ENCODE measurements at places on chromosomes 1 and 21.

GRCh38 chr1:231417513-231417912 is 4.6 kb downstream of the EGLN1 start:
- no peak for DNase-seq

GRCh38 chr1:42737257-42737656 is 2.8 kb downstream of the CLDN19 start:
- DNase-seq: no peak

- DNase-seq: no peak
These were observed 20.4 kb downstream of the GPR161 start for GRCh38 chr1:168116327-168116799.

DNA sequence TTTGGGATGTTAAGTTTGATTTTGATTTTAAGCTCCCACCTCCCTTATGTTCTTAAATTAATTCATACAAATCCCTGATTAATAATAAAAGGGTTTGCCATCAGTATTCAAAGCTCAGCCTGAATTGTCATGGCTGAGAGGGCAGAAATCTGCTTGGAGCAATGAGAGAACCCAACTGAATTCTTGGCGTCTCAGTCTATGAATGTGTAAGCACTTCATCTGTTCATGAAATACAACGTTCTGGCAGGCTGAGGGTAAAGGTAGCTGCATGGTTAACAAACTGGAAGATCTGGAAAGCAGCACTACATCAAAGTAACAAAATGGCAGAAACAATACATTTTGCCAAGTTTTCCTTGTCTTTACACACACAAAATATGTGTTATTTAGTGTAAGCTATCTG is 95.3 kb downstream of the ACBD6 start:
- no peak for DNase-seq

DNA sequence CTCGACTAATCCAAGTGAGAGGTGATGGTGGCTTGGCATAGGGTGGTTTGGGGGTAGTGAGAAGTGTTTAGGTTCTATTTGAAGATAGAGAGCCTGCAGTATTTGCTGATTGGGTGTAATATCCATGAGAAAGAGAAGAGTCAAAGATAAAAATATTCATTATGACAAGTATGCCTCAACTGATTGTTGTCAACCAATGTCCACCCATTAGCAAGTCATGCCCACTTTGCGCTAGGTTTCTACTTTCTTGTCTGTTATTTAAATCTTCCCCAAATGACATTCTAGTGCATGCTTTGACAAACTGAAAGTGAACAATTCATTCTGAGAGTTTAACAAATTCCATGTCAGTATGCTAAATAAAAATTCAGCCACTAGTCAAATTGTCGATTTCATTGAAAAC is 3.8 kb upstream of the XCL1 start:
- DNase-seq: no peak

GRCh38 chr1:220772846-220773245 is 13.9 kb upstream of the MTARC1 start:
- no peak for DNase-seq

DNA sequence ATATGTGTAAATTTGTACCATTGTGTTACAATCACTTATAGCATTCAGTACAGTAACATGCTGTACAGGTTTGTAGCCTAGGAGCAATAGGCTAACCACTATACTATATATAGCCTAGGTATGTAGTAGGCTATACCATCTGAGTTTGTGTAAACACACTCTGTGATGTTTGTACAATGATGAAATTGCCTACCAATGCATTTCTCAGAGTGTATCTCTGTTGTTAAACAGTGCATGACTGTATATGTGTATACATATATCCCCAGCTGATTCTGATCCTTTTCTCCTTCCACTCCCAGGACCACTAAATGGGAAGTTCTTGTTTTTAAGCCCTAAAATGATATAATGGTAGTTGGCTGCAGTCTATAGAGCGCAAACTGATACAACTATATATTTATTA is 7.8 kb downstream of the GNPAT start:
- no peak for DNase-seq

DNA sequence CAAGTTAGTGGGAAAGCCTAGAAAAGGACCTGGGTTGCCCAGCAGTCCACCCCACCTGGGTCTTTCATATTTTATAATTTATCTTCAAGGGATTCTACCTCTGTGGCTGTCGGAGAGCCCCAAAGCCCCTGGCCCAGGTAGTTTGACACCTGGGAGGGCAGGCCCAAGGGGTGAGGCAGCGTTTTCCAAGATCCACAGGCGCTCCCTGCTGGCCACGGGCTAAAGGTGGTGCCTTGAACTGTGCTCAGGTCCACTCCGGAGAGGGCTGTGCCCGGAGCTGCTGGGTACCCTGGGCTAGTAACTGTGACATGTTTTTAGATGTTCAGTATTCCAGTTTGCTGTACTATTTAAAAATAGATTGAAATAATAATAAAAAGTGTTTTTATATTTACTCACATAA is 37.2 kb upstream of the CRNN start:
- no peak for DNase-seq

GRCh38 chr21:26843933-26844257 is 1.3 kb downstream of the ADAMTS1 start:
- no peak for DNase-seq

DNA sequence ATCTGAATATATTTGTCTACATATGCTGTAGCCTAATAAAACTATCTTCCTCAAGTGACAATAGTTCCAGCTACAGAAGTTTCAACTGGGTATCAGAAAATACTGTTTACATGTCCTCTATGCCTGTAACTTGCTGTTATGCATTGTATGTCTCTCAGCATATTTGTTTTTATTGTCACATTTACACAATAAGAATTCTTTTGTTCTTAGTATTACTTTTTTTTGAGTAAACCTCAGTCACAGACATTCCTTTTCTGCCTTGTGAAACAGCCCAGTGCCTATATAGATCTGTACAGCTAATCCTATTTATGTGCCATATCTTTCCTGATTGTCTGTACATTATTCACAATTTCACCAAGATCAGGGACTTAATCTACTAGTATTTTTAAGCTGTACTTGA is 565.2 kb downstream of the NEGR1 start:
- no peak for DNase-seq

- DNase-seq: no peak
These were observed 95.8 kb downstream of the CDC7 start for GRCh38 chr1:91596474-91596873.

GRCh38 chr1:197770243-197770642 is 5.0 kb downstream of the DENND1B start:
- DNase-seq: no peak

GRCh38 chr1:34790985-34791384 is 1.8 kb upstream of the GJA4 start:
- no peak for DNase-seq

GRCh38 chr1:22077728-22078127 is 25.2 kb downstream of the CDC42 start:
- DNase-seq: no peak

GRCh38 chr1:150575072-150575489 is 4.3 kb downstream of the MCL1 start:
- DNase-seq: no peak

DNA sequence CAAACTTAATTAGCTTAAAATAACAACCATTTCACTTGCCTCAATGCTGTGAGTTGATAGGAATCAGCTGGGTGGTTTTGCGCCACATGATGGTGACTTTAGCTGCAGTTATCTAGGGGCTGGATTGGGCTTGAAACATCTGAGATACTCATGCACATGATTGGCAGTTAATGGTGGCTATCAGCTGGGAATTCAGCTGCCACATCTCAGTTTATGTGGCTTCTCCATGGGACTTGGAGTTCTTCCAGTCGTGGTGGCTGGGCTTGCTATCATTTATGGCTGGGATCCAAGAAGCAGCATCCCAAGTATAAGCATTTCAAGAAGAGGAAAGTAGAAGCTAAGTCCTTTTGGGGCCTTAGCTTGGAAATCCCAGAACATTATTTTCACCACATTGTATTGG is 36.4 kb downstream of the PDC start:
- DNase-seq: no peak

DNA sequence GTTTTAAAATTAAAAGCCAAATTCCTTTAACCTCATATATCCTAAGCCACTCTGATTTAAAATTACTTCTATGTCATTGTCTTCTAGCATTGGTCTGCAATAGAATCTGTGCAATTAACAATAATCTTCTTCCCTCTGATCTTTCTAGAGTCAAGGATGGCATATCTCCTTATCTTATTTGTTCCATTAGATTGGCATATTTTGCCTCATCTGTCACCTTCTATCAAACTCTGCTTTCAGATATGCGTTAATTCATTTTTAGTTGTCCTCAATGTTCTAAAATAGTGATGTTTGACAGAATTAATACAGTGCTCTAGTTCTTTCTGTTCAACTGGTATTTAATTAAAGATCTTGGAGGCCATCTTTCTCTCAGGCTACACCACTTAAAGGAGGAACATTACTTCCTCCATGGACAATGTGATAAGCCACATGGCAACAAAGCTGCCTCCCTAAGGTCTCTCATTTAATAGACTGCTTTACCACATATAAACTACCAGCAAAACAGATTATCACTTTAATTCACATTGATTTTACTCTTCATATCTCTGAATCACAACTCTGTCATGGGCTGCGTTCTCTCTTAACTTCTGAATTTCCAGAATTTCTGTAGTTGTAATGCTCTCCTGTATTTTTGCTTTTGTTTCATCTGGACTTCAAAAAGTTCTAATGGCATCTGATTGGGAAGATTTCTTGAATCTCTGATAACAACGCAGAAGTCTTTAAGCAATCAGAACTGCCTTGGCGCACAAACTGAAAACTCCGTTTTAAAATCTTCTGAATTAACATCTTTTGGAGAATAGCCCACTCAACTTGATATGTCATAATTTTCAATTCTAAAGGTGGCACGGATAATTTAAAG is 2.8 kb downstream of the NRIP1 start:
- DNase-seq: no peak

DNA sequence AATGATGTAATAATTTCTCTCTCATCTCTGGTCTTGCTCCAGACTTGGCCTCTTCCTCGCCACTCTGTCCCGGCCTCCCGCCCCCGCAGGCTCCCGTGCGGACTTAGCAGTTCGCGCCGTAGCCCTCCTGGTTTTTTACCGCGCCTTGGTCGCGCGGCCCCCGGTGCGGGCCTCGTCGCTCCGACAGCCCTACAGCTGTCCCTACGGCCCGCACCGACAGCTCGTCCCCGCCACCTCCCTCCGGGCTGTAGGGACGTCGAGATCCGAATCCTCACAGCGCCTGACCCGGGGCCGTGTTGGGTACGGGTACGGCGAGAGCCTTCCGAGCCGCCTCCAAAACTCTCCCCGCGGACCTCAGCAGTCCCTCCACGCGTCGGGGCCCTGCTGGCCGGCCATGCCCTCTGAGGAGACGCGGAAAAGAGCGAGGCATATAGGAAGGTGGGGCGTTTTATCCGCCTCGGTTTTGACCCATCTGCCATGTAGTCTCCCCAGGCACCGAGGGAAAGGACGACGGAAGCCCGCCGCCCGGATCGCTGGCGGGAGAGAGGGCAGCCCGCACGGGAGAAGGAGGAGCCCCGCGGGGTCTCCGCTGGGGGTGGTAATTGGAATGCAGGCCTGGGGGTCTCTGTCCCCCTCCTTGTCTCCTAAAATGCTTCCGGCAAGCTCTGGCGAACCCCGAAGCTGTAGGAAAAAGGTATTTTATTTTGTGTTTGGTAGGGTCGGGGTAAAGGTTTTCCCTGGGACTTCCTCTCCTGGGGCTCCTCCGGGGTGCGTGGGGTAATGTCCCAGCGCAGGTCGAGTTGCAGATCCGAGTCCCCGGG is 3.3 kb downstream of the LHX4 start:
- no peak for DNase-seq

- DNase-seq: no peak
These were observed 111.1 kb upstream of the ETV3 start for GRCh38 chr1:157249326-157249725.

GRCh38 chr21:44657635-44658540 is at the start of gene KRTAP12-3:
Gene KRTAP12-3 (plus strand): TSS chr21:44657932. CDS start chr21:44657980, 48 bp downstream.
- no peak for DNase-seq

DNA sequence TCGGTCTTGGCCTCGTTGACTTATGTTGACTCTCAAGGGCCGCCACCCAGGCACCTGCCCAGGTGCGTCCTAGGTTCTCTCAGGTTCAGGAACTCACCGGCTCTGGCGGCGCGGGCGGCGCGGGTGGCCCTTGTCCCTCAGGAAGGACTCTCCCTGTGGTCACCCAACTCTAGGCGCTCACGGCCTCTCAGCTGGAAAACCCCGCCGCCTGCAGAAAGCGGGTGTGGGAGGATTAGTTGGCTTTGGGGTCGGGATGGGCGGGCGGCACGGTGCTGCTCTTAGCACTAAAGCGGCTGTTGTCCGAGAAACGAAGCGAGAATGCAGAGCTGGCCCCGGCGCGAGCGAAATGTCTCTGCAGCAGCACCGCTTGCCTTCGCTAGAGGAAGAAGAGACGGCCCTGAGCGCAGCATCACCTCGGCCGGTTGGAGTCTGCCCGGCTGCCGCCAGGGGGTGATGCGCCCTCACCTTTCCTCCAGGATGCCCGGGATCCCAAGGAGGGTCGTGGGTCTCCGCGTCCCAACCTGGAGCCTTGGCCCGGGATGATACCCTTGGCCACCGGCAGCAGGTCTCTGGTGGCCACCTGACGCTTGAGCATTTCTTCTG is 8.1 kb upstream of the TADA1 start:
- no peak for DNase-seq

DNA sequence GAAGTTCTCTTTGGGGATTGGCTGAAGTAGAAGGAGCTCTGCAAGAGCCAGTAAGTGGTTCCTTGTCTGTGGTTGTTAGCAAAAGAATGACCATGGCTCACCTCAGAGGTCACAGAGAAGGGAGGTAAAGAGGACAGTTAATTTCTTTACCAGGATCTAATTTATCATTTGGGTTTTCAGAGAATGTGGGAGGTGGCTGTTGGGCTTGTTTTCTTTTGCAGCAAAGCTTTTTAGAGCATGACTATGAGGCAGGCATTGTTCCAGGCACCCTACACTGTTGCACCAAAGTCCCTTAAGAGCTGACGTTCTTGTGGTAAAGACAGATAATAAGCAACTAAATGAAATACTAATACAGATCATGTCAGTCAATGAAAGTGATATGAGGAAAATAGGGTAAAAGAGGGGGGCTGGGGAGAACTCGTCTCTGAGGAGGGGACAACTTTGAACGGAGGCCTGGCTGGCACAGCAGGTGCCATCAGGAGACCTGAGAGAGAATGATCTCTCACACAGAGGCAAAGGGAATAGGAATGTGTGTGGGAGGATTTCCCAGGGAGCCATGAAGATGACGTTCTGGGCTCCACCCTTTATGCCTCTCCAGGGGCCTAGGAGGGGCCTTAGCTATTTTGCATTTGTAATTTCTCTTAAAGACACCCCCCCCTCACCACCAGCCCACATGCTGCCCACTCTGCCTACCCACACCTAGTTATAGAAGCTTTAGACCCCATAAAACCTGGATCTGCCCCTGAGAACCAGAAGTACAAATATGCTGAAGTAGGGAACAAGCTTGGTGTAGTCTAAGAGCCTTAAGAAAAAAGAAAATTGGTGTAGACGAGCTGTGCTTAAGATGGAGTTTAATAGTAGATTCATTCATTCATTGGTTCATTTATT is 177.5 kb downstream of the ROR1 start:
- DNase-seq: no peak

- DNase-seq: no peak
These were observed 108.2 kb downstream of the CLEC20A start for GRCh38 chr1:178388418-178389145.

GRCh38 chr1:32816676-32817158 is 441 bp downstream of the YARS1 start:
- DNase-seq: no peak

GRCh38 chr21:45202889-45203288 is 84.8 kb downstream of the POFUT2 start:
- no peak for DNase-seq
